A549 treated with Mapracorat at 1 μM for 4 hours (cell line): ENCODE measurements at places on chromosomes 1 and 21. TPM values are rescaled to one million over a fixed set of nuclear protein-coding genes. Genes with fewer than 3 reads are reported as not detected.

CHI3L1 gene
- not detected in 5 replicates for total RNA-seq

UBXN10 gene
- not detected in 5 replicates for total RNA-seq

EEIG2 gene
- 4.3 to 5.4 TPM (median 5.3 TPM) in 5 replicates for total RNA-seq

OR10Z1 gene
- not detected in 5 replicates for total RNA-seq

TMCO4 gene
- total RNA-seq = 5.0 to 7.4 TPM (median 6.0 TPM) in 5 replicates

UMODL1 gene
- not detected in 5 replicates for total RNA-seq

POMGNT1 gene
- 35.2 to 49.6 TPM (median 46.2 TPM) in 5 replicates for total RNA-seq

LINGO4 gene
- total RNA-seq = not detected in 5 replicates

KIF14 gene
- total RNA-seq = 7.1 to 11.0 TPM (median 9.7 TPM) in 5 replicates

RGS13 gene
- not detected in 5 replicates for total RNA-seq

LPAR3 gene
- total RNA-seq = 0.16 to 0.33 TPM (median 0.25 TPM) in 5 replicates

AMY1B gene
- total RNA-seq = not detected in 5 replicates

TDRD5 gene
- 0.05 TPM in 2 of 5 replicates, not detected in the others for total RNA-seq

ADGRL4 gene
- not detected in 5 replicates for total RNA-seq

PERM1 gene
- 0.10 to 0.30 TPM (median 0.14 TPM) in 4 of 5 replicates, not detected in the other for total RNA-seq
